ENCODE measurements at places on chromosomes 11 and 22. TPM values are rescaled to one million over a fixed set of nuclear protein-coding genes. Genes with fewer than 3 reads are reported as not detected.

Gene MYO18B
- total RNA-seq: 169 TPM

DNA sequence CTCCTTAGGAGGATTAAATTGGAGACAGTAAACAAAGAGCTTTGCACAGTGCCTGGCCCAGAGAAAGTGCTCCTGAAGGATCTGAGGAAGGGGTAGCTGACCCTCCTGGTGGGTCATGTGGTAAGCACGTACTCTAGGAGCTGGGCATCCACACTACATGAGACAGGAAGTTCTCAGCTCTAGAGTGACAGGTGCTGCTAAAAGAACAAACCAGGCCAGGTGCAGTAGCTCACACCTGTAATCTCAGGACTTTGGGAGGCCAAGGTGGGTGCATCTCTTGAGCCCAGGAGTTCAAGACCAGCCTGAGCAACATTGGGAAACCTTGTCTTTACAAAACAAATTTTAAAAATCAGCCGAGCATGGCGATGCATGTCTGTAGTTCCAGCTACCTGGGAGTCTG lies 13.1 kb downstream of the SLC43A1 start:
- no peak for DNase-seq

GRCh38 chr11:127709960-127710359 lies 709.4 kb upstream of the KIRREL3 start:
- no peak for DNase-seq

Gene MMP20
- not detected for total RNA-seq

GRCh38 chr11:70113801-70114200 lies 35.7 kb downstream of the ANO1 start:
- no peak for DNase-seq

Gene OR2D2
- total RNA-seq: not detected

DNA sequence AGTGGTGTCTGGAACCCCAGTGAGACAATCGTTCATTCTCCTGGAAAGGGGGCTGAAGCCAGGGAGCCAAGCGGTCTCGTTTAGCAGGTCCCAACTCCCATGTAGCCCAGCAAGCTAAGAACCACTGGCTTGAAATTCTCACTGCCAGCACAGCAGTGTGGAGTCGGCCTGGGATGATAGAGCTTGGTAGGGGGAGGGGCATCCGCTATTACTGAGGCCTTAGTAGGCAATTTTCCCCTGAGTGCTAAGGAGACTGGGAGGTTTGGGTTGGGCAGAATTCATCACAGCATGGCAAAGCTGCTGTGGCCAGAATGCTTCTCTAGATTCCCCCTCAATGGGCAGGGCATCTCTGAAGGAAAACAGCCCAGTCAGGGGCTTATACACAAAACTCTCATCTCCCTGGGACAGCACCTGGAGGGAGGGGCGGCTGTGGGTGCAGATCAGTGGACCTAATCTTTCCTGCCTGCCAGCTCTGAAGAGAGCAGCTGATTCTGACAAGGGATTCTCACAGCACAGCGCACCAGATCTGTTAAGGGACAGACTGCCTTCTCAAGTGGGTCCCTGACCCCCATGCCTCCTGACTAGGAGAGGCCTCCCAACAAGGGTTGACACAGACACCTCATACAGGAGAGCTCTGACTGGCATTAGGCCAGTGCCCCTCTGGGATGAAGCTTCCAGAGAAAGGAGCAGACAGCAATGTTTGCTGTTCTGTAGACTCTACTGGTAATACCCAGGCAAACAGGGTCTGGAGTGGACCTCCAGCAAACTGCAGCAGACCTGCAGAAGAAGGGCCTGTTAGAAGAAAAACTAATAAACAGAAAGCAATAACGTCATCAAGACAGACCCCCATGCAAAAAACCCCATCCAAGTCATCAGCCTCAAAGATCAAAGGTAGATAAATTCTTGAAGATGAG lies 14.8 kb downstream of the OR52M1 start:
- DNase-seq: no peak

Gene CDCA5
- total RNA-seq: 0.75 TPM

- DNase-seq: no peak
Observed at GRCh38 chr11:61482513-61482912, 26.0 kb upstream of the LRRC10B start.

Gene OR51T1
- total RNA-seq: not detected

- DNase-seq: no peak
Observed at GRCh38 chr11:41978945-41979344, 519.5 kb upstream of the LRRC4C start.

DNA sequence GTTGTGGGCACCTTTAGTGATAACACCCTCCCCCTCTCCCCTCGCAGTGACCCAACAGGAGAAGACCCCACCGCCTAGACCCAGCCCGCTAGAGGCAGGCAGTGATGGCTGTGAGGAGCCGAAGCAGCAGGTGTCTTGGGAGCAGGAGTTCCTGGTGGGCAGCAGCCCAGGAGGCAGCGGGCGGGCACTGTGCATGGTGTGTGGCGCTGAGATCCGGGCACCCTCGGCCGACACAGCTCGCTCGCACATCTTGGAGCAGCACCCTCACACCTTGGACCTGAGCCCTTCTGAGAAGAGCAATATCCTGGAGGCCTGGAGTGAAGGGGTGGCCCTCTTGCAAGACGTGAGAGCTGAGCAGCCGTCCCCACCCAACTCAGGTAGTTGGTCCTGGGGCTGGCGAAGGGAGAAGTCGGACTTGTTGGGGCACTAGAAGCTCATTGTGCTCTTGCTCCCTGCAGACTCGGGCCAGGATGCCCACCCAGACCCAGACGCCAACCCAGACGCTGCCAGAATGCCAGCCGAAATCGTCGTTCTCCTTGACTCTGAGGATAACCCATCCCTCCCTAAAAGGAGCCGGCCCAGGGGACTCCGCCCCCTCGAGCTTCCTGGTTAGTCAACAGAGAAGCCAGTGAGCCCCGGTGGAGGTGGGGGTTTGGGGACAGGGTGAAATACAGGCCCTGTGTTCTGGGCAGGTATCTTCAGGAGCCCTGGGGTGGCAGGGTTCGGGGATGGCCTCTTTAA lies 4.7 kb downstream of the SPINDOC start:
- no peak for DNase-seq

Measured in heart left ventricle (tissue), 16 donors.